ENCODE measurements at places on chromosomes 7 and 10. TPM values are rescaled to one million over a fixed set of nuclear protein-coding genes. Genes with fewer than 3 reads are reported as not detected.

Gene CPXM2
- 4.9 TPM for total RNA-seq

Gene ATRNL1
- not detected for total RNA-seq

Gene CDC123
- 154 TPM for total RNA-seq

Gene GNAT3
- not detected for total RNA-seq

Gene HYAL4
- 1.2 TPM for total RNA-seq

Gene OR2A1
- not detected for total RNA-seq

Gene AKR1D1
- total RNA-seq: not detected

Gene PPP1R3A
- not detected for total RNA-seq

Gene ANKRD2
- 0.49 TPM for total RNA-seq

Gene C10orf105
- total RNA-seq: not detected

Gene KCP
- total RNA-seq: not detected

Gene C7orf57
- 0.19 TPM for total RNA-seq

Gene CALML5
- not detected for total RNA-seq

Gene CISD1
- 14.2 TPM for total RNA-seq

Gene AKR1C4
- not detected for total RNA-seq

Gene FANK1
- total RNA-seq: 2.3 TPM

Gene TRIM74
- not detected for total RNA-seq

Gene KBTBD2
- total RNA-seq: 76.3 TPM

Gene PODXL
- total RNA-seq: 189 TPM

Gene COPS6
- total RNA-seq: 87.1 TPM

Gene ZNF365
- total RNA-seq: 0.25 TPM

Gene FAM241B
- total RNA-seq: 0.88 TPM

Gene TRIM50
- total RNA-seq: not detected

Gene DOCK4
- total RNA-seq: 183 TPM

Gene CNTNAP2
- total RNA-seq: 1.3 TPM

Gene CCZ1
- 33.8 TPM for total RNA-seq

Gene ZDHHC16
- 36.0 TPM for total RNA-seq

Gene DKK1
- 21.4 TPM for total RNA-seq

Gene LIPF
- not detected for total RNA-seq

Gene TMEM178B
- 0.06 TPM for total RNA-seq

Gene CDK1
- total RNA-seq: 33.7 TPM

Gene RPS24
- total RNA-seq: 1,926 TPM

Gene MRLN
- total RNA-seq: not detected

Gene GGCT
- total RNA-seq: 30.6 TPM

Gene TAS2R40
- not detected for total RNA-seq

Gene ATP5F1C
- total RNA-seq: 238 TPM

Gene SKIDA1
- total RNA-seq: 0.97 TPM

Gene PDK4
- total RNA-seq: 17.8 TPM

Gene TMEM130
- total RNA-seq: not detected

Gene SPDYE2
- not detected for total RNA-seq

Gene ARHGEF35
- 0.32 TPM for total RNA-seq

Gene MYH16
- total RNA-seq: 0.16 TPM

Gene IFIT1B
- total RNA-seq: not detected

Gene NXPH1
- not detected for total RNA-seq

Gene GOLGA7B
- not detected for total RNA-seq

Gene SLC26A4
- total RNA-seq: 0.81 TPM

Gene STOX1
- 0.32 TPM for total RNA-seq

Gene AGR3
- total RNA-seq: not detected

Gene KLLN
- total RNA-seq: 0.16 TPM

Gene PDZD7
- 0.16 TPM for total RNA-seq

Gene NAPEPLD
- total RNA-seq: 6.2 TPM

Gene OR6V1
- not detected for total RNA-seq

Gene ZNF485
- total RNA-seq: 1.4 TPM

Gene PDAP1
- total RNA-seq: 23.6 TPM

Gene FAM170B
- total RNA-seq: not detected

Gene WNT8B
- not detected for total RNA-seq
